Cardiac muscle cell (in vitro differentiated cells and primary cell): ENCODE measurements at places on chromosomes 5 and 9. TPM values are rescaled to one million over a fixed set of nuclear protein-coding genes. Genes with fewer than 3 reads are reported as not detected.

The PCDHGA9 gene
- 0.04 and 0.70 TPM in 2 replicates for polyA plus RNA-seq

The LRRTM2 gene
- polyA plus RNA-seq = 0.24 and 0.70 TPM in 2 replicates

- DNase-seq = no peak
These were observed 165.8 kb downstream of the PTPRD start for GRCh38 chr9:10447036-10447435.

- DNase-seq = no peak
These were observed 89.0 kb upstream of the NIPBL start for GRCh38 chr5:36787365-36788093.
